ENCODE measurements at places on chromosomes 6 and 20.

- DNase-seq, result no peak
- peak overlapping the region; percentile 78 for H3K27ac ChIP-seq
- no peaks in the 10 kb centered on the region for H3K36me3 ChIP-seq
- peaks cover 29% of the 10 kb centered on the region for H3K4me1 ChIP-seq
- H3K27me3 ChIP-seq, result no peaks in the 10 kb centered on the region
- H3K4me3 ChIP-seq, result peak overlapping the region; percentile 4
Observed at GRCh38 chr6:129683601-129684322, 26.2 kb downstream of the ARHGAP18 start.

DNA sequence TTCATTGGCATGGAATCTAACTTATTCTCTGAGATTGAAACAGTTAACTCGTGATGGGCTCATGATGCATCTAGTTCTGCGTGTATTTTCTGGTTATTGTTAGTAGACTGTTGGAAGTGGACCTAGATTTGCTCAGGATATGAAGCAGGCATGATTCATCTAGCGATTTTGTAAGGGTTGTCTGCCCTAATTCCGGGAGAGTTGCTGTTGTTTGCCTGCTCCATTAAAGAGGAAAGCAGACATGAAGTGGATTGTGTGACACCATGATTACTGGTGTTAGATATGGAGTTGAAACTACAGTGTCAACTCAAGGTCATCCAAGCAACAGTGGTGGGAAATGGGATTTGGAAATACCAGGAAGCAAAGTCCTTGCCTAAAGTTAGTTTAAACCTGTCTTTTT is 41.0 kb downstream of the SOX4 start:
- H3K27me3 ChIP-seq, result no peaks in the 10 kb centered on the region
- no peak overlapping the region for H3K27ac ChIP-seq
- H3K4me1 ChIP-seq, result no peaks in the 10 kb centered on the region
- H3K4me3 ChIP-seq, result no peak overlapping the region

- no peaks in the 10 kb centered on the region for H3K27me3 ChIP-seq
- H3K4me3 ChIP-seq, result no peak overlapping the region
- H3K4me1 ChIP-seq, result peaks cover 12% of the 10 kb centered on the region
- no peaks in the 10 kb centered on the region for H3K36me3 ChIP-seq
- H3K27ac ChIP-seq, result no peak overlapping the region
Observed at GRCh38 chr6:40957616-40958492, 81.2 kb downstream of the UNC5CL start.

DNA sequence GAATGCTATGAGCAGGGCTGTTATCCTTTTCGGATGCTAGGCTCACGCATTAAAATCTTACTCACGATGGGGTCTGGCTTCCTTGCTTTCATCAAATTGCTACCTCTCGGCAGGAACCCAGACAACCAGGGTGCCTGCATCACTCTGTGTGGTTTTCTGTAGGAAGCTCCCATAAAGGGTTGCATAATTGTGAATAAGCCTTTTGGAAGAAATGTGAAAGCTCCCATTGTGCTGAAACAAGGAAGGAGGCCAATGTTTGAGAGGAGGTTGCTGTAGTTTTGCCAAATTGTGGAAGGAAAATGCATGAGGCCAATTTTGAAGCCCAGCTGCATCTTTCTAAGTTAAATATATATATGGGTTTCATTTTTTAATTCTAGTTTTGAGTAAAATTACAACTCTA is 615.5 kb downstream of the C6orf118 start:
- no peak for DNase-seq
- no peaks in the 10 kb centered on the region for H3K4me1 ChIP-seq
- no peaks in the 10 kb centered on the region for H3K27me3 ChIP-seq
- H3K36me3 ChIP-seq, result no peaks in the 10 kb centered on the region

DNA sequence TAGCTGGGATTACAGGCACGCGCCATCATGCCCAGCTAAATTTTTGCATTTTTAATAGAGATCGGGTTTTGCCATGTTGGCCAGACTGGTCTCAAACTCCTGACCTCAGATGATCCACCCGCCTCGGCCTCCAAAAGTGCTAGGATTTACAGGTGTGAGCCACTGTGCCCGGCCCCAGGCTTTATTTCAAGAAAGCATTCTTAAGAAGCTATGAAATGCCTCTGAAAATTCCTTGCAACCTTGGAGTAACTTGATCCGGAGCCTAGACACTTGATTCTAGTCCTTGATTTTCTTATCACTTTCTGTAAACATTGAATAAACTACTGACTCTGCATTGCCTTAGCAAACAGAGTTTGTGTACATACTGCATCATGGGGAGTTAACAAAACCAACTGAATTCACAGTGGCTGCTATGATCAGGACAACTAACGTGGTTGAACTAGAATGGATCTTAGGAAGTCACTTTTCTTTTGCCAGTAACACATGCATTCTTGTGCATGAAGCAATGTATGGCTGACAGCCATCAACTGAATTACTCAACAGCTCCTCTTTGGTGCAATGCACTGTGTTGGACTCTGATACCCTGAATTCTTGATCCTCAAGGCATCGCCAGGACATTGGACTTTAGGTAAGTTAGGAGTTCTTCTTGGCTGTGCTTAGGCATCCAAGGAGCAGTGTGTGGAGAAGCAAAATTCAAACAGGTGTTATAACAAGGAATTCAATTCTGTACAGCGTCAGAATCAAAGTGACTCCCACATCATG is 102.8 kb upstream of the TMEM170B start:
- peaks cover 7% of the 10 kb centered on the region for H3K4me1 ChIP-seq
- H3K4me3 ChIP-seq, result no peak overlapping the region

GRCh38 chr6:25793970-25794369 is 37.9 kb downstream of the SLC17A1 start:
- no peaks in the 10 kb centered on the region for H3K27me3 ChIP-seq
- H3K36me3 ChIP-seq, result no peaks in the 10 kb centered on the region
- no peak overlapping the region for H3K4me3 ChIP-seq
- H3K27ac ChIP-seq, result no peak overlapping the region

GRCh38 chr6:81969011-81969410 is 216.5 kb upstream of the TENT5A start:
- no peak overlapping the region for H3K4me3 ChIP-seq
- H3K27ac ChIP-seq, result no peak overlapping the region
- no peaks in the 10 kb centered on the region for H3K36me3 ChIP-seq
- no peaks in the 10 kb centered on the region for H3K27me3 ChIP-seq
- no peak for DNase-seq

DNA sequence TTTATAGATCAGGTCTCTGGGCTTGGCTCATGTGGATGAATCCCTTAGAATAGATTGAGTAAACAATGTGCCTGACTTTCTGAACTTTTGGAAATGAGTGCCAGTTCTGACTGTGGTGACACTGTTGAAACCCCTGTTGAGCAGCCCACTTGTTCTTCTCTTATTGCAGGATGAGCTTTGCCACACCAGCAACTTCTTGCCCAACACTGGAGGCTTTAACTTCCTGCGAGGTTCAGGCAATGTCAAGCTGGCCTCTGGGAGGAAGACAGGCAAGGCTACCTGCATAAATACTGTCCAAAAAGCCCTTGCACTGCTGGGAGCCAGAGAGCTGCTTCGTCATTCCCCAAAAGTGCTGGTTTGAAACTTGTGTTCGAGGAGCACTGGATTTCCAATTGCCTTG is 32.8 kb upstream of the SMIM8 start:
- DNase-seq, result no peak
- no peak overlapping the region for H3K27ac ChIP-seq
- no peak overlapping the region for H3K4me3 ChIP-seq
- H3K4me1 ChIP-seq, result no peaks in the 10 kb centered on the region

GRCh38 chr20:46767127-46767761 is 57.8 kb downstream of the SLC2A10 start:
- no peak for DNase-seq
- no peaks in the 10 kb centered on the region for H3K4me1 ChIP-seq
- H3K27me3 ChIP-seq, result no peaks in the 10 kb centered on the region
- no peak overlapping the region for H3K4me3 ChIP-seq
- H3K36me3 ChIP-seq, result no peaks in the 10 kb centered on the region

- no peak overlapping the region for H3K27ac ChIP-seq
- H3K4me1 ChIP-seq, result no peaks in the 10 kb centered on the region
- no peaks in the 10 kb centered on the region for H3K27me3 ChIP-seq
- H3K4me3 ChIP-seq, result no peak overlapping the region
Observed at GRCh38 chr6:161128680-161129196, 137.2 kb downstream of the MAP3K4 start.

- H3K4me1 ChIP-seq, result no peaks in the 10 kb centered on the region
- no peak overlapping the region for H3K27ac ChIP-seq
- H3K36me3 ChIP-seq, result no peaks in the 10 kb centered on the region
Observed at GRCh38 chr6:25320459-25320858, 41.3 kb downstream of the CARMIL1 start.

- H3K27ac ChIP-seq, result no peak overlapping the region
- H3K27me3 ChIP-seq, result no peaks in the 10 kb centered on the region
- DNase-seq, result no peak
- no peaks in the 10 kb centered on the region for H3K36me3 ChIP-seq
Observed at GRCh38 chr6:105880030-105880492, 206.1 kb upstream of the PRDM1 start.

DNA sequence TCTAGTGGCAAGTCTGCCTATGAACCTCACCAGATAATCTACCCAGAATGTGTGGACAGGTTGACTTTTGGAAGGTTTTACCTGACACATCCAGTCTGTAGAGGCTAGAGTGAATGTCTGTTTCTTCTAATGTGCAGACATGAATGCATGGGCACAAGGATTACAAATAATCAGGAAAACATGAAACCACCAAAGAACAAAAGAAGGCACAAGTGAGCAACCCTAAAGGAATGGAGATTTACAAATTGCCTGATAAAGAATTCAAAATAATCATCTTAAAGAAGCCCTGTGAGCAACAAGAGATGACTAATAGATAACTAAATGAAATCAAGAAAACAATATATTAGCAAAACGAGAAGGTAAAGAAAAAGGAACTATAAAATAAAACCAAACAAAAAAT is 876.1 kb upstream of the ADGRB3 start:
- no peaks in the 10 kb centered on the region for H3K27me3 ChIP-seq
- H3K4me1 ChIP-seq, result no peaks in the 10 kb centered on the region
- H3K4me3 ChIP-seq, result no peak overlapping the region
- no peak for DNase-seq
- no peak overlapping the region for H3K27ac ChIP-seq
- H3K36me3 ChIP-seq, result no peaks in the 10 kb centered on the region

- H3K4me3 ChIP-seq, result no peak overlapping the region
- DNase-seq, result no peak
- no peak overlapping the region for H3K27ac ChIP-seq
- H3K4me1 ChIP-seq, result peaks cover 26% of the 10 kb centered on the region
- no peaks in the 10 kb centered on the region for H3K27me3 ChIP-seq
Observed at GRCh38 chr6:106747139-106747538, 117.8 kb downstream of the QRSL1 start.

- no peak for DNase-seq
- no peak overlapping the region for H3K27ac ChIP-seq
- H3K4me3 ChIP-seq, result no peak overlapping the region
- H3K27me3 ChIP-seq, result no peaks in the 10 kb centered on the region
Observed at GRCh38 chr6:133945158-133945557, 7.9 kb upstream of the TBPL1 start.

DNA sequence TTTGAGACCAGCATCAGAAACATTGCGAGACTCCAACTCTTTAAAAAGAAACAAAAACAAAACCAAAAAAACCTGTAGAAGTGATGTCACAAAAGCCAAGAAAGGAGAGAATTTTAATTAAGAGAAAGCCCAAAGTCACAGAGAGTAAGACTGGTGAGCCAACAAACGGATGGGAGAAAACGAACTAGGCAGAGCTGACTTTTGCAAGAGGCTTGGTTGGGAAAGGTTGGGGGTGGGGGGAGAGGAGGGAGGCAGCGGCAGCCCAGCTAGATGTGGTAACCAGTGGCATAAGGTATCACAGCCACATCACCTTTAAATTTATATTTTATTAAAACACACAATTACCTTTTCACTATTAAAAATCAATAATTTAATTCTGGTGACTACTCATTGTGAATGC is 23.5 kb downstream of the NOL7 start:
- no peaks in the 10 kb centered on the region for H3K4me1 ChIP-seq
- H3K27ac ChIP-seq, result no peak overlapping the region
- no peaks in the 10 kb centered on the region for H3K27me3 ChIP-seq
- no peak for DNase-seq
- peaks cover 9% of the 10 kb centered on the region for H3K36me3 ChIP-seq

GRCh38 chr20:47008842-47009518 is 114.3 kb downstream of the EYA2 start:
- no peak for DNase-seq
- H3K4me1 ChIP-seq, result no peaks in the 10 kb centered on the region
- no peaks in the 10 kb centered on the region for H3K36me3 ChIP-seq
- H3K27ac ChIP-seq, result no peak overlapping the region

- no peak for DNase-seq
- no peaks in the 10 kb centered on the region for H3K4me1 ChIP-seq
- H3K4me3 ChIP-seq, result no peak overlapping the region
- H3K27ac ChIP-seq, result no peak overlapping the region
- H3K36me3 ChIP-seq, result no peaks in the 10 kb centered on the region
Observed at GRCh38 chr6:99471638-99472037, 43.6 kb downstream of the USP45 start.

GRCh38 chr6:47650553-47651432 is 47.6 kb upstream of the ADGRF4 start:
- H3K27me3 ChIP-seq, result no peaks in the 10 kb centered on the region
- no peak overlapping the region for H3K27ac ChIP-seq
- H3K4me1 ChIP-seq, result no peaks in the 10 kb centered on the region
- DNase-seq, result no peak
- H3K4me3 ChIP-seq, result no peak overlapping the region
